ENCODE measurements at places on chromosomes 6 and 20. TPM values are rescaled to one million over a fixed set of nuclear protein-coding genes. Genes with fewer than 3 reads are reported as not detected.

DNA sequence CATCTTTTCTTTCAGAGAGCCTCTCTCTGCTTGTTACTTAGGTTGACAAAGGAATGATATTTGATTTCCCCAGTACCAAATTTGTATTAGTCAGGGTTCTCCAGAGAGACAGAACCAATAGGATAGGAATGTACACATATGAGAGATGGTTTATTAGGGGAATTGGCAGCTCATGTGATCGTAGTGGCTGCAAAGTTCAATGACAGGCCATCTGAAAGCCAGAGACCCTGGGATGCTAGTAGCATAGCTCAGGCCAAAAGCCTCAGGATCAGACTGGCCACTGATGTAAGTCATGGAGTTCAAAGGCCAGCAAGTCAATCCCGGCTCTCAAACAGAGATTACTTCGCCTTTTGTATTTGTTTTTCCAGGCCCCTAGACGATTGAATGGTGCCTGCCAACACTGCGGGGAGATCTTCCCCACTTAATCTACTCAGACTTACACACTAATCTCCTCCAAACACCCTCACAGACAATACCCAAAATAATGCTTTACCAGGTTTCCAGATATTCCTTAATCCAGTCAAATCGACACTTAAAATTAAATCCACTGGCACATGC, 215.5 kb downstream of the ALDH8A1 start:
- no peak for DNase-seq

LY6G6F gene
- total RNA-seq, result not detected

DNA sequence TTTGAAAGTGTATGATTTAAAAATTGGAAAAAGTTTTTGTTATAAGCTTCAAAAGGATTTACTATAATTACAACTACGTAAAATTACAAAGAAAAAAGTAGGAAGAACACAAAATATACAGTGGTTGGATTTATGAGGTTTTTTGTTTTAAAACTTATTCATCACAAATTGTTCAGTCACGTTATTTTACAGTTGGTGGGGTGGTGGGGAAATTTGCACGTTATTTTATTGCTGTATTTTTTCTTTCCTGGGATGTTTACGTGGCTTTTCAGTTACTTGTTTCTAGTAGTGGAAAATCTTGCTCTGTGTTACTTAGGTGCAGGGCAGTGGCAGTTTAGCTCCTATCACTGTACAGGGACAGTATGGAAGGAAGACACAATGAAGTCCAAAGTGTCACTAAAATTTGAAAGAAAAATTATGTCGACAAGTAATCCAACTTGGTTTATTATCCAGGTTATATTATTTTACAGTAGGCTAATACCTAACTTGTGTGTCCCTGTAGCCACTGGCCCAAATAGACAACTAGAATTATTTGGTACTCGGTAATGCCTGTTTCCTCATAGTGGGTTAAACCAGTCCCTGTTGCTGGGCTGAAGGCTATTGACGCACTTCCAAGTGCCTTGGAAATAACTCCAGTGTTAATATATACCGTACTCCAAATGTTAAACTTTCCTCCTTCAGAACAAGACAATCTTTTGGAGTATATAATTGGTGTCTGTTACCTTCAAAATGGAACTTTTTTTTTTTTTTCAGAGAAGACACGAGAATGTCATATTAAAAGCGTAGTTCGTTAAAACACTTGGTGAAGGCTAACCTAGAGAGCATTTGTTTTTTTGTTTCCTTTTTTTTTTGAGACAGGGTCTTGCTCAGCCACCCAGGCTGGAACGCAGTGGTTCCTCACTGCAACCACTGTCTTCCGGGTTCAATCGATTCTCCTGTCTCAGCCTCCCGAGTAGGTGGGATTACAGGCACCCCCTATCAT, 4.6 kb downstream of the JARID2 start:
- no peak for DNase-seq

DNA sequence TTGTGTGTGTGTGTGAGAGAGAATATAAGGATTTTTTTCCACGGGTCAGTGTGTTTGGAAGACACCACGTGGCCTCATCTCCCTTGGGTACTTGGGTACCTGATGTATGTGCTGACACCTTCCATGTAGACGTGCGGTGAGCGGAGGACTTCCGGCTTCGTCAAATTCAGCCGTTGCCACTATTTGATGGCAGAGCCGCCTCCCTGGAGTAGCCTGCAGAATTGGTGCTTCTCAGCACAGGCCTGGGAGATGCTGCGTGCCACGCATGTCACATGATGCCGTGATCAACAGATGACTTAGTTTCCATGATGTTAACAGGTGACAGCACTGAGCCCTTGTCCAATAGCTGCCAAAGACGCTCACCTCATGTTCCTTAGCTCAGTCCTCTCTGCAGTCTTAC, 69.4 kb downstream of the CDH4 start:
- DNase-seq, result no peak

MYCT1 gene
- total RNA-seq, result 16.4 TPM

GRCh38 chr6:4243237-4243636, 107.9 kb upstream of the ECI2 start:
- DNase-seq, result no peak

JPH2 gene
- 16.2 TPM for total RNA-seq

DNA sequence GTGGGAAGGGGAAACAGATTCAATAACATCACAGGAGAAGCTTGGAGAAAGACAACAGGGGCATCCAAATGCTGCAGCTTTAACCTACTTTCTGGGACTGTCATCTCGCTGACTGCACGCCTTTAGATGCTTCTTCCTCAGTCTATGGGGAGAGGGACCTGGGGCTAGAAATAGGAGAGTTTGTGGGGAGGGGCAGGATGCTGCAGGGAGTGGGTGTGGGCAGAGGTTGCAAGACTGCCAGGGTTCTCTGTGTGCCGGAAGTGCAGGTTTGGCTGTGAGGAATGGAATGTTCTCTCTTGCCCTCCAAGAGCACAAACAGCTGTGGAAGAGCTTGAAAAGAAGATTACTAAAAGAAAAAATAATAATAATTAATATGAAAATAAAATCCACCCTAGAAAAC, 93.2 kb downstream of the FOXO3 start:
- no peak for DNase-seq

SEMG2 gene
- not detected for total RNA-seq

- DNase-seq, result no peak
These were observed 5.0 kb downstream of the BRD2 start for GRCh38 chr6:32973144-32974015.

HLA-G gene
- total RNA-seq, result not detected

GRCh38 chr6:88422831-88423230, 256.7 kb upstream of the CNR1 start:
- DNase-seq, result no peak

GRM1 gene
- total RNA-seq, result not detected

BLOC1S5 gene
- 12.5 TPM for total RNA-seq

GRCh38 chr6:107491760-107492660, 2.1 kb downstream of the SOBP start:
- no peak for DNase-seq

ACTL10 gene
- 1.4 TPM for total RNA-seq

- no peak for DNase-seq
These were observed 106.4 kb upstream of the PDE10A start for GRCh38 chr6:165769401-165769800.

GRCh38 chr6:142913511-142914047, 31.4 kb downstream of the HIVEP2 start:
- no peak for DNase-seq

- no peak for DNase-seq
These were observed 19.6 kb downstream of the TFAP2A start for GRCh38 chr6:10395171-10395703.

GCNT2 gene
- total RNA-seq, result 1.4 TPM

GRCh38 chr6:6696867-6697531, 108.5 kb downstream of the LY86 start:
- no peak for DNase-seq

- DNase-seq, result no peak
These were observed 26.8 kb downstream of the TBC1D20 start for GRCh38 chr20:435558-435957.

FNDC1 gene
- 10.1 TPM for total RNA-seq

PPP1R14C gene
- total RNA-seq, result 5.6 TPM

DNA sequence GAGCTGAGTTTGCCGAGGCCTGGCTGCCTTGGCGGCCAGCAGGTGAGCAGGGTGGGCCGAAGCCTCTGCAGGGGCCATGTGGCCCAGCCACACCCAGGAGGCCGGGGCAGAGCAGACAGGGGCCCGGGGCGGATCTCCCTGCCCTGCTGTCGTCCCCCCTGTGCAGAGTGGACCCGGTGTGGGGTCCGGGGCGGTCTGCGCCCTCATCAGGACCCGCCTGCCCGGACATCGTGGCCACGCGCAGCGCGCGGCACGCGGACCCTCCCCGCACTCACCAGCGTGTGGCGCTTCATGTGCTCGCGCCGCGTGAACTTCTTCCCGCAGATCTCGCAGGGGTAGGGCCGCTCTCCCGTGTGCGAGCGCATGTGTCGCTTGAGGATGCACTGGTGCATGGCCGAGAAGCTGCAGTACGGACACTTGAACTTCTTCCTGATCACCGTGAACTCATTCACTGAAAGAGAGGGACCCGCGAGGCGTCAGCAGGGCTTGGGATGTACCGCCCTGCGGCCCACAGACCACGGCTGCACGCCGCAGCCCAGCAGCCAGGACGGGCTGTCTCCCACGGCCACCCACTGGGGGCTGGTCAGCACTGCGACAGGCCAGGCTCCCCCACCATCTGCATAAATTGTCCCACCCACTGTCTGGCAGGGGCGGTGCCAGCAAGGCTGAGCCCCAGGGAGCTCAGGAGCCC, 13.0 kb downstream of the SLC2A4RG start:
- no peak for DNase-seq

GRCh38 chr6:9308284-9308683, 872.9 kb upstream of the SLC35B3 start:
- no peak for DNase-seq

C20orf96 gene
- total RNA-seq, result 6.1 TPM

- no peak for DNase-seq
These were observed 18.3 kb upstream of the TRAM2 start for GRCh38 chr6:52595000-52595795.

All from breast epithelium (tissue), 4 donors.